Heart right ventricle (tissue), 16 donors: ENCODE measurements at places on chromosomes 13 and 19. TPM values are rescaled to one million over a fixed set of nuclear protein-coding genes. Genes with fewer than 3 reads are reported as not detected.

DNA sequence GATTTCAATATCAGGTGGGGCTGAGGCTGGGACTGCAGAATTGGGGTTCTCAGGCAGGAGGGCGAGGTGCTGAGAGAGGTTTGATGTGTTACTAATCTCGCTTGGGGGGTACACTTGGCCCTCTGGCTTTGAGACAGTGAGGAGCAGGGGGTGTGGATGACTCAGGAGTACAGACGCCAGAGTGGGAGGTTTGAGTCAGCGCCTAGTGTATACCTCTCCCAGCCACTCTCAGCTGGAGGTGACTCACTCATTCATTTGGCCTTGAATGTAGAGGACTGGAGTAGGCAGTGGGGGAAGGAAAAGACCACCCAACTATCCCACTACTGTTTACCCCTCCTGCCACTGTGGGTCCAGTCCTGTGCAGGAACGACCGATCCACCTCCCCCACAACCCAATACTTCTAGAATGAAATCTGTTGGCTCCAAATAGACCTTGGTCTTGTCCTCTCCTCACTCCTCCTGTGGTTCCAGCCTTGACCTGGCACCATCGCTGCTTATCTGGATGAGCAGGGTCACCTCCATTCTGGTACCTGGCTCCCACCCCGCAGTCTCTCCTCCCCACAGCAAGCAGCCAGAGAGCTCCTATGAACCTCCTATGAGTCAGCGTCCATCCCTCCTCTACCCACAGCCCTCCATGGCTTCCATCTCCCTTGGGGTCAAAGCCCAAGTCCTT is 20.1 kb upstream of the ZNRF4 start:
- no peak for DNase-seq

DNA sequence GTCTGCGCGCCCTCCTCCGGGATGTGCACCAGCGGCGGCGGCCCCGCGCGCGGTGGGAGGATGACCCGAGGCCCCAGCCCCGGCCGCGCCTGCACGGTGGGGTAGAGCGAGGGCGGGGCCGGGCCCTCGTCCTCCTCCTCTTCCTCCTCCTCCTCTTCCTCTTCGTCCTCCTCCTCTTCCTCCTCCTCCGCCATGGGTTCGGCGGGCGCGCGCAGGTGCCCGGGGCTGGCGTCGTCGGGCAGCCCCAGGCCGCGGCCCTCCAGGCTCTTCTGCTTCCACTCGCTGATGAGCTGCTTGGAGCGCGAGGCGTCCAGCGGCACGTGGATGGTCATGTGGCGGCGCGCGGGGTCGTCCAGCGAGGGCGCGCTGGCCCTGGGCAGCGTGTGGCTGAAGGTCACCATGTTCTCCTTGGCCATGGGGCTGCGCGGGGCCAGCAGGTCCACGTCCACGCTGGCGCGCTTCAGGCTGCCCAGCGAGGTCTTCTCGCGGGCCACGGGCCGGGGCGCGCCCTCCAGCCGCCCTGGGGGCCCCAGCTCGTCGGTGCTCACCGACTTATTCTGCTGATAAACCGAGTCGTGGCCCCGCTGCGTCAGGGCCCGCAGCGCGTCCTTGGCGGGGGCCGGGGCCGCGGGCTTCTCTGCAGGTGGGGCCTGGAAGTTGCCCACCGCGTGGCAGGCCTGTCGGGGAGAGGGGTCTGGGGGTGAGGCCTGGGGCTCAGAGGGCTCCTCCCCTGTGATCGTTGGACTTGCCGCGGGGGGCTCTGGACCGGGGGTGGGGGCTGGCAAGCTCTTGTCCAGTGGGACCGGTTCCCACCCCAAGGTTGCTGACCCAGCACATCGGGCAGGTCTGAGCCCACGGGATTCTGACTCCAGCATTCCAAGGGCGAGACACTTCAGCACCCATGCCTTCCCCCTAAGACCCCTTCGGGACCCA is 8.3 kb downstream of the PLPPR3 start:
- DNase-seq, result no peak

GRCh38 chr13:92029641-92030040 is 631.2 kb downstream of the GPC5 start:
- DNase-seq, result no peak

- no peak for DNase-seq
These were observed 4.6 kb upstream of the FOSB start for GRCh38 chr19:45463241-45463640.

DNA sequence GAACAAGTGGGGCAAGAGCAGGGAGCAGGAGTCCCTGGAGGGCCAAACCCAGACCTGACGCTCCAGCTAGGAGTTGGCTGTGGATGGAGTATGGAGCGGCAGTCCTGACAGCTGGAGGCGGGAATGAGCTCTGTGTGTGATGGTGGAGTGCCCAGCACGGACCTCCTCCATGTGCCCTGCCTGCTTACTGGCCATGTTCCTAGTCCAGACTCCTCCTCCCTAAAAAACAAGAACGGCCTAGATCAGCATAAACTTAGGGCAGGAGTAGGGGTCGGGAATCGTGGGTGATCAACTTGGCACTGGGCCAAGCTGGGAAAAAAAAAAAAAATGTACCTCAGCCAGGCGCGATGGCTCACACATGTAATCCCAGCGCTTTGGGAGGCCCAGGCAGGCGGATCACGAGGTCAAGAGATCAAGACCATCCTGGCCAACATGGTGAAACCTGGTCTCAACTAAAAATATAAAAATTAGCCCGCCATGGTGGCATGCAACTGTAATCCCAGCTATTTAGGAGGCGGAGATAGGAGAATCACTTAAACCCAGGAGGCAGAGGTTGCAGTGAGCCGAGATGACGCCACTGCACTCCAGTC is 29.5 kb downstream of the LTBP4 start:
- DNase-seq, result no peak

DNA sequence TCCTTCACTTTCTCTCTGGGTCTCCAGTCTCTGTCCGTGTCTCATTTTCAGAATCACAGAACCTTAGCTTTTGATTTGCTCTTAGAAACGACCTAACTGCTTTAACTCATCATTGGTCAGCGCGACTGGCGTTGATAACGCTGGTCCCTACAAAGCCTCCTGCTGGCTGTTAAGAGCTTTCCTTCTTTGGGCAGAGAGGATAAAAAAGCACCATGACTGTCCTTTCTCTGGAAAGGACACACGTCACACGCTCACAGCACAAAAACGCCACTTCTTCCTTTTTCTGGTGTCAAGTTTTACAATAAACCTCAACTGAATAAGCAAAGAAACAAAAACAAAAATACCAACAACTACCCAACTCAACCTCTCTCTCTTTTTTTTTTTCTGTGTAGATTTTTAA is 1.7 kb upstream of the KLK12 start:
- DNase-seq, result no peak

GRCh38 chr19:35000647-35001501 is 751 bp downstream of the GRAMD1A start:
- DNase-seq, result peak; percentile 34

GRCh38 chr13:50512474-50513299 is 330.8 kb downstream of the DLEU7 start:
- peak; percentile 65 for DNase-seq

GRCh38 chr13:80400865-80401426 is 60.0 kb upstream of the SPRY2 start:
- no peak for DNase-seq

DNA sequence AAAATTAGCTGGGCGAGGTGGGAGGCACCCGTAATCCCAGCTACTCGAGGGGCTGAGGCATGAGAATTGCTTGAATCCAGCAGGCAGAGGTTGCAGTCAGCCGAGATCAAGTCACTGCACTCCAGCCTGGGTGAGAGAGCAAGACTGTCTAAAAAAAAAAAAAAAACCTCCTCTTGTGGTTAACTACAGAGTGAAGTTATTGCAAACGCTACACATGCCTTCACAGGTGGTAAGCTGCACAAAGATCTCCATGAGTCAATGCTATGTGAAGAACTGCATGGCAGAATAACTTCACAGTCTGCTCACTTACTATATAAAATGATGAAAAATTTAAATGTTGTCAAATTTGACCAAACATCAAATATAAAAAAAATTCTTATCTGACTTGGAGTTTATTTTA is 436.8 kb downstream of the FGF14 start:
- no peak for DNase-seq

DNA sequence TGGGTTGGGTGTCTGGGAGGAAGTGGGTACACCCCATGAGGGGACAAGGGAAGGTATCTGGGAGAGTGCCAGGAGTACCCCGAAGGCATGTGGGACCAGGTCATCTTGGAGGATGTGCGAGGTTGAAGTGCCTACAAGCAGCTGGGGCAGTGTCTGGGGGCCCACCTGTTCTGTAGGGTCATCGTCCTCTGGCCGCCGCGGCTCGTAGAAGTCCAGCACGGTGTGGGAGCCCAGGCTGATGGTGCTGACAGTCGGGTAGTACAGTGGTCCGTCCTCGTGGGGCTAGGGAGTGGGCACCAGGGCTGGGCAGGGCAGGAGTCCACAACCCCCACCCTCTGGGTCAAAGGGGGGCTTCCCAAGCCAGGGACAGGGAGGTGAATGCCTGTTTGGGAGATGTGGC is 1.8 kb upstream of the SYNE4 start:
- no peak for DNase-seq

DNA sequence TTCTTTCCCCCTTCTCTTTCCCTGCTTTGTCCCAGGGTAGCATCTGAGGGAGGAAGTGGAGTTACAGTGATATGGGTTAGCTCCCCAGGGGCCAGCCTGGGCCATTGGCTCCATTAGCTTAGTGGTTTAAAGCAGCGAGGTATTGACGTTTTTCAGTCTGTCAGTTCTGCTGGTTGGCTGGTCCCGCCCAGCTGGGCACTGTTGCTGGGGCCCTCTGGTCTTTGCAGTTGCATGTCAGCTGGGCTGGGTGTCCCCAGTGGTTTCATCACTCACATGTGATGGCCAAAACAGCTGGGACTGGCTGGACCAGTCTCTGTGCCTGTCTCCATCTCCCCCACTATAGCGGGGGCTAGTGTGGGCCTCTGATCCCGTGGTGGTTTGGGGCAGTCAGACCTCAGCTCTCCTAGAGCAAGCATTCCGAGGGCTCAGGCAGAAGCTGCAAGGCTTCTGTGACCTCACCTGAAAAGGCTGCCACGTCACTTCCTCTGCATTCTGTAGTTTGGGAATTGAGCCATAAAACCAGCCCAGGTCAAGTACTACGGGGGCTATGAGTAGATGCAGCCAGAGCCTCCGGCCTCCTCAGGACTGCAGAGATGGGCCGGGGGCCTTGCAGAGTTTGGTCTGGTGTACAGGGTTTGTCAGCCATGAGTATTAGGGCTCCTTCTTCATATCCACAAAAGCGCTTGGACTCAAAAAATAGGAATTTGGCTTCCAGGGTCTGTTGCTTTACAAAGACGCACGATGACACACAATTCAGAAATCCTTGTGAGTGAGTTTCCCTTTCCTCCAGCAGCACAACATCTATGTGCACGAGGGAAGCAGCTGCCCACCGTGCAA is 30.0 kb downstream of the TSSK6 start:
- DNase-seq, result peak; percentile 23

- DNase-seq, result no peak
These were observed 73.9 kb downstream of the TNFRSF19 start for GRCh38 chr13:23644126-23644419.

DNA sequence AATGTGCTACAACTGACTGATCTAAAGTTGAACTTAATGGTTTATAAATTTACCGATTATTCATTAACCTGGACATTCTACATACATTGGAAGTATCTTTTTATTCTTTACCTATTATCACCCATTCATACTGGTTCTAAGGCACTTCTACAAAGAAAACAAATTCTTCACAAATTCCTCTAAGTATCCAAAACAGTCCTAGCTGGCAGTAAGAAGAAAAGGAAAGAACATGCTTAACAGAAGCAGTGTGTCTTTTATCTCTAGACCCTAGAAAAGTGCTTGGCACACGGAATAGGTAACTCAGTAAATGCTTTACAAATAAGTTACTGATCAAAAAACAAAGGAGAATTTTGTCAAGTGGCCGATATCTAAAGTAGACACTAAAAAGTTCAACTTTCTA is 32.8 kb downstream of the TSC22D1 start:
- no peak for DNase-seq

DNA sequence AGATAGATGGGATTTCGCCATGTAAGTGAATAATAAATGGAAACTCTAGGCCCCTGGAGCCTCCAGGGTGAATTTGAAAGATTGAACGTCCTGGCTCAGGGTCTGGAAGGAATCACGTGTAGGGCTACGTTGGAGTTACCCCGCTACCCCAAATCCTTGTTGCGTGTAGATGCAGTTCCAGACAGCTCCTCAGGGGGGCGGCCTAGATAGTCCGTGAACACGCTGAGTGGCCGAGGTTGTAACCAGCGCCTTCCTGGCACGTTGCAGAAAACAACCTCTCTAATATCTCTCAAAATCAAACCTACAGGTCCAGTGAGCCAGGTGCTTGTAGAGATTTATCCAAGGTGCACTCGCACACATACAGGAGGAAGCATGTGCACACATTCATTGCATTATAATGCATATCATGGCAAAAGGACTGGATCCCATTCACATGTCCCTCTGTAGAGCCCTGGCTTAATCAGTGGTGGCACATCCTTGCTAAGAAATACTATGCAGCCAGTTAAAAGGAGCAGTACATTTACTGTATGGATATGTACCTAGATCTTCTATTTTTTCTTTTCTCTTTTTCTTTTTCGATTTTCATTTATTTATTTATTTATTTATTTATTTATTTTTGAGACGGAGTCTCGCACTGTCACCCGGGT is 2.5 kb upstream of the KEAP1 start:
- peak; percentile 75 for DNase-seq

- no peak for DNase-seq
These were observed 102.8 kb downstream of the EFNB2 start for GRCh38 chr13:106432636-106433035.

DNA sequence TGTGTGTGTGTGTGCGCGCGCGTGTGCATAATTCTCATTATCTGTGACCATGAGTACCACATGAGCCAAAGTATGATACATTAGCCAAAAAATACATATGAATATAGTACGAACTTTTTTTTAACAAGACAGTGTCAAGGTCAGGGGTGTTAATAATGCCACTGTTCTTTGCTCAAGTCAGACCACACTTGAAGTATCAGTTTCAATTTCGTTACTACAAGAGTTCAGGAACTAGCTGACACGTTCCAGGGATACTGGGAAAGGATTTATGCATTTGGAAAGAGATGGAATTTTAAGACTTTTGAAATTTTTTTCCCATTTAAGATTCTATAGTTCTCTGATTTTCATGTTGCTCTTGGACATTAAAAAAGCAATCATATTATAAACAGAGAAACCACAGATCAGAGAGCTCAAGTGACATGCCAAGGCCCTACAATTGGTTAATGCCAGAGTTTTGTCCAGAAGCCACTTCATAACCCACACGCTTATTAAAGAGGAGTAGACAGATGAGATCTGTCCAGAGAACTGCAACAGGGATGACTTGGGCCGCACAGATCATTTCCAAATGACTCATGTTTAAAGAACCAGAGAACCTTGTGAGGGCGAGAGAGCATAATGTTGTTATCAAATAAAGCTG is 718.8 kb upstream of the SGCG start:
- DNase-seq, result no peak

- DNase-seq, result no peak
These were observed 1.2 kb upstream of the CSNK1A1L start for GRCh38 chr13:37106642-37107041.

Gene LRRC4B
- polyA plus RNA-seq, result 1.9 TPM

Gene GNG7
- 14.9 TPM for polyA plus RNA-seq

Gene OLFM2
- 2.3 TPM for polyA plus RNA-seq

Gene CLDND2
- 1.2 TPM for polyA plus RNA-seq

Gene SOX1
- polyA plus RNA-seq, result not detected

Gene ELANE
- polyA plus RNA-seq, result 5.4 TPM

Gene ZNF416
- 1.7 TPM for polyA plus RNA-seq
